HFF-Myc (cell line): ENCODE measurements at places on chromosomes 11 and 22.

- DNase-seq: no peak
Measured at GRCh38 chr22:37144180-37144554, 5.5 kb downstream of the IL2RB start.

DNA sequence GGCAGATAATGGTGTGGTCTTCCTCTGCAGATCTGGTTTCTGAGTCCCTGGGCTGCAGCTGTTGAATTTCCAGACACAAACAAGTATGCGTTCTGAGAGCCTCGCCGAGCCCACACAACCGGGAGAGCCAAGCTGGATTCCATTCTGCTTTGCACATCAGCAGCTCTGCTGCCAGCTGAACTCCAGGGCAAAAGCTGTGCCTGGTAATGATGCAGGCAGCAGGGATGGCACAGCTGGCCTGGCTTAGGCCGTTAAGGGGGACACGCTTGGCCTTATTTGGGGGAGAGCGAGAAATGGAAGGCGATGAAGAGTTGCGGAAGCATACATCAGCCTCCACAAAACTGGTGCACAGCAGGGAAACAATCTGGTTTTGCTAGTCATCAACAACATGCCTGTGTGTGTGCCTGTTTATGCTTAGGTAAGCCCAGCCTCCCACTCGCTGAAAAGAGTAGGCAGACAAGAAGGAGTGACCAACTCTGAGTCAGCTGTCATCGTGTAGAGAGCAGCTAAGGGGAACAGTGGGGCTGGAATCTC lies 25.1 kb downstream of the ADAMTS8 start:
- no peak for DNase-seq

- no peak for DNase-seq
Measured at GRCh38 chr11:100632941-100633452, 54.1 kb upstream of the ARHGAP42 start.

GRCh38 chr11:126105022-126105747 lies 42.5 kb upstream of the CDON start:
- no peak for DNase-seq

GRCh38 chr11:19428206-19429002 lies 187.7 kb upstream of the E2F8 start:
- DNase-seq: no peak

GRCh38 chr11:3669742-3670183 lies 1.4 kb downstream of the CHRNA10 start:
- no peak for DNase-seq
